ENCODE measurements at places on chromosomes 6 and 20.

DNA sequence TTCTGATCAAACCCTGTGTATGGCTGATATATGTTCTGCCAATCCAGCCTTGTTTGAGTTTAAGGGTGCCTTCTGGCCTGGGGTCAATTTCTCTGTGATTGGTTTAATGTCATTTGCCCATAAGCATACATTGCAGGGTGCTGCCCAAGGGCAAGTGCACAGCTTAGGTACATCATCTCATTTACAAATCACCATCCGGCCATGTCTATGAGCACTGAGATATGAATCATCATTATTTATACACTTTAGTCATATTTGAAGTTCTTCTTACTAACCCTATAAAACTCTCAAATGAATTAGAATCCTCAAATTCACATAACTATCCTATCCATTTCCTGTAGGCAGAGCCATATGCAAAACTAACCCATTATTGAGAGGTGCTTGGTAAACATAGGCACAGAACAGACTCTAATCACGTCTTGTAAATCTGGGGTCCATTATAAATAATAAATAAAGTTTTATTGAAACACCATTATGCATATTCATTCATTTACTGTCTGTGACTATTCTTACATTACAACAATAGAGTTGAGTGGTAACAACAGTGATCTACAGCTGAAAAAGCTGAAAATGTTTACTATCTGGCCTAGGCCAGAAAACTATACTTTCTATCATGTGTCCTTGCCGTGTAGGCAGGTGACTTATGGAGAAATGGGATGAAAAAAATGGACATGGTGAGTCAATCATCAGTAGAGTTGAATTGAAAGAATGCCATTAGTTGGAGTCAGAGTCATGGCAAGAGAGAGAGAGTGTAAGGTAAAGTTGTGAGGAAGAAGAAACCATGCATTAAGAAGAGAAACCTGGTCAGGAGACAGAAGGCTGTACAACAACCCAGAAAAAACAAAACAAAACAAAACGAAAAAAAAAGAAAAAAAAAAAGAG, 25.0 kb downstream of the KCNQ5 start:
- DNase-seq, result no peak

GRCh38 chr6:37623666-37624065, 74.0 kb downstream of the MDGA1 start:
- no peak for DNase-seq

DNA sequence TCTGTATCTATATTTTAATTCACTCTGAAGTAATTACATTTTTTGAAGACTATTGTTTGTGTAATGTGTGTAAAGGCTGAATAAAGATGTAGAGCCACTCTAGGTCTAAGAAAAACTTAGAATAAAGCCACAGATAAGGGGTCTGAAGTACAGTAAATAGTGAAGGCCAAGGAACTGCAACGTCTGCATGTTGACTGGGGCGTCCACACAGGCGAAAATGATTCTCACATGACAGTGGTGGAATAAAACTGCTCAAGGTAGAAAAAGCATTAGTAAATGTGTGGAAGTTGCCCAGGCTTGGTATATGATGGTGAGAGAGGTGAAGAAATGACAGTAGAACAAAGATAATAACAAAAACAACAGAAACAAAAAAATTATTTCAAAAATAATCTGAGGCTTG, 196.2 kb downstream of the KHDRBS2 start:
- no peak for DNase-seq

DNA sequence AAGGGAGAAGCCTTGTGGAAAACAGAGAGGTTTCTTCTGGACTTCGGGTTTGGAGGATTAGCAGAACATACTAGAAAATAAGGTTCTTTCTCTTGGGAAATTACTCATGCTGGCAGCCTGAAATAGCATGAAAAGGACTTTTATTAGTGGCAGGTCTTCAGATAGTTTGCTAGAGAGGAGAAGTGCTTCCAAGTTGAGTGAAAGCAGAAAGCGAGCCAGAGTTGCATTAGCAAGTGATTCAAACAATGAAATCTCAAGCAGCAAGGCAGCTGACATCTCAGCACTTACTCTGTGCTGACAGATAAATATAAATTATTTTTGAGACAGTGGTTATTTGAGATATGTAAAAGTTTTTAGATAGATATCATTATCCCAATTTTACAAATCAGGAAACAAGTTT, 91.9 kb downstream of the PLCB4 start:
- no peak for DNase-seq

- DNase-seq, result no peak
Measured at GRCh38 chr6:169828176-169828575, 76.8 kb downstream of the ERMARD start.

DNA sequence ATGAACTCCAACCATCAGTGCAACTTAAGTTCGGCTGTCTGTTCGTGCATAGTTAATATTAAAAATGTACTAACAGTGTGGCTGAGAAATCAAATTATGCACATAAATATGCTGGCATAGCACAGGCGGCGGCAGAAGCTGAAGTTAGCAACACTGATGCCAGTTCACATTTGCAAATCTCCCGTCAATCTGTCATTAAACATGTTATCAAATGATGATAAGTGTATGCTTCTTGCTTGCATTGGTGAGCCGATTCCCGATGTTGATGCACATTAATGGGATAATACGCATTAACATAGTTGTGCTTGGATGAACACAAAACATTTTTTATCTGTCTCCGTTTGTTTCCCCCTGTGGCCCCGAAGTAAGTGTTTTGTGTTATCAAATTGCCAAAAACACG, 309.4 kb downstream of the ZNF217 start:
- no peak for DNase-seq

- no peak for DNase-seq
Measured at GRCh38 chr6:159043947-159044346, 844 bp downstream of the TAGAP start.

Data from activated CD4-positive, alpha-beta T cell treated with anti-CD3 and anti-CD28 coated beads, Interleukin-2, amount 50 U/mL, for 24 hours (primary cell).